Epithelial cell of proximal tubule (primary cell): ENCODE measurements at places on chromosomes 5 and 9. TPM values are rescaled to one million over a fixed set of nuclear protein-coding genes. Genes with fewer than 3 reads are reported as not detected.

DNA sequence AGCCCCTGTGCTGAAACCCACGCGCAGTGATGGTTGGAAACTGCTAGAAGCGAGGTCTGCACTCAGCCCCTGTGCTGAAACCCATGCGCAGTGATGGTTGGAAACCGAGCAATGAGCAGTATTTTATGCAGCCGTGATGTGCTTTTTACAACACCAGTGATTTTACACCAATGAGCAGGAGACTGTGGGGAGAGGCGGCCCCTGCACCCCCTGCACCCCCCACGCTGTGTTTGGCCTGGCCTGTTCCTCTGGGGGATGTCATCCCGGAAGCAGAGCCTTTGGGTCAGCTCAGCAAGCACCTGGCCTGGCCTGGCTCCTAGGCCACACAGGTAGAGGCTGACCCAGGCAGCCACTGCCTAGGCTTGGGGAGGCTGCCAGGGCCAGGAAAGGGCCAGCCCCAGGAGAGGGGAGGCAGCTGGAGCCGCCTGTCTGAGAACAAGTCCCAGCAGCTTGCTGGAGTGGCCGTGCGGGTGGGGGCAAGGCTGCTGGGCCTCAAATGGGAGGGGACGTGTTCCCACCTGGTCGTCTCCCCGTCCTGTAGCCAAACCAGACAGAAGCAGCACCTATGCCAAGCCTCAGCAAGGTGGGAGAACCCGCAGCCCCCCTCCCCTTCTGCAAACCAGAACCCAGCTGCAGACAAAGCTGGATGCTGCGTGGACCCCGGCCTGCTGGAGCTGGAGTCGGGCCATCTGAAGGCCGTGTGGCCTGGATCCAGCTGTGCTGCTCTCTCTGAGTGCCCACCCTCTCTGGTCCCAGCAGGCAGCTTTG is 46.8 kb downstream of the DBH start:
- DNase-seq = no peak

GRCh38 chr9:33379666-33380389 is 22.5 kb downstream of the AQP7 start:
- no peak for DNase-seq

- no peak for DNase-seq
Measured at GRCh38 chr9:76036762-76037161, 146.3 kb downstream of the PCSK5 start.

- DNase-seq = no peak
Measured at GRCh38 chr5:16392718-16393117, 72.9 kb downstream of the ZNF622 start.

DNA sequence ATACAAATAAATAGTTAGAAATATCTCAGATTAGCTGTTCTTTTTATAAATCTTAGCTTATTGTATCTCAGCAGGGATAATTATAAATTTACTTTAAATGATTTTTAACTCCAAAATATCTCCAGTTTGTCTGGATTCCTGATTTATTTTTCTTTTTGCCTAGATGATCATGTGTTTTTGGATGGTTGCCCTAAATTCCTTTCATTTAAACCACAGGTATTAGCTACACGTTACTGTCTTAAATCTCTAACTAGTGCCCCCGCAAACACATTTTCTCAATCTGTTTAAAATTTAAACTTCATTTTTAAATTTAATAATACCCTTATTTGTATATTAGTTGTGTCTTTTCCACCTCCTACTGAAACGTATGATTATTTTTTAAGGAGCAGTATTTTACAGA is 5.6 kb downstream of the FER start:
- no peak for DNase-seq

CCNI2 gene
- 1.1 and 3.8 TPM in 2 replicates for total RNA-seq

ZNF883 gene
- total RNA-seq = 3.4 and 5.3 TPM in 2 replicates
